ENCODE measurements at places on chromosomes 4 and X.

DNA sequence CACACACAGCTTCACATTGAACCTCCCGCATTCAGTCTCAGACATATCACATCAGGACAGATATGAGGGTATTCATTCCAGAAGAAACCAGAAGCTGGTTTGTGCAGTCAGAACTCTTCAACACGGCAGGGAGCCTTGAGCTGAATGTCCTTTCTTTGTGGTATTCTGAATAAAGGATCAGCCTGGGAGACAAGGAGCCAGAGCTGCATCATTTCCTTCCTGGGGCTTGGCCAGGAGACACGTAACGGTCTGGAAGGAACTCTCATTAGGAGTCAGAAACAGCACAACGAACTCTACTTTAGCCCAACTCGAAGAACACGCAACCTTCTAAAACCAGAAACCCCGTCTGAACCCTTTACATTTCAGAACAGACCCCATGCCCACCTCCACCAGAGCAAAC lies 46.4 kb downstream of the KDR start:
- DNase-seq: no peak

DNA sequence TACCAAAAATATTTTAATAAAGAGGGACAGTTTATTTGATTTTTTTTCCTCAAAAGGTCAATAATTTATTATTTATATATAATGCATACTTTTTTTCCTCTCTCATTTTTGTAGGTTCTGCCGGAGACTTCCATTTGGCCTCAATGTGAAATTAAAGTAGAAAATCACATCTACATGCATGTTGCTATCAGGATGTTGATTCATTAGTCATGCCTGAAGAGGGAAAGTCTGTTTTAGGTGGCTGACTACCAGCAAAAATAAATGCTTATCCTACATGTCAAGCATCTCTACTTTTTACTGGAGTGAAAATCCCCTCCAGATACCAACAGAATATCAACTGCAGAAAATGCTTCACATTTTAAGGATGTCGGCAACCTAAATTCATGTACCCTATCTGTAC lies 41.5 kb downstream of the KIAA0232 start:
- no peak for DNase-seq

DNA sequence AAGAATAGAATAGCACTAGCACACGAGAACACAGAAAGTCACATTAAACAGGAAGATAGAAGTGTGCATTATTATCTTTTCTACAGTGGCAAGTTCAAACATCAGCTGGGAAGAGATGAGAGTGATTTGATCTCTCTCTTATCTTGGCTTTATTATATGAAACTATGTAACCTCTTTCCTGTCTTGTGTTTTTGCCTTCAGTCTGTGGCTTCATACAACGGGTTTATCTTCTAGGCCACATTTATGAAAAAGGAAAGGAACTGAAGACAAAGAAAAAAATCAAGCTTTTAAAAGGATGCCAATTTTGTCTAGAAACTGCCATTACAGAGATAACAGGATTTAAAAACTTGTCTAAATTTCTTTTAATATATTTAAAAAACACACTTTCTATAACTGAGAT lies 983.6 kb downstream of the RPA4 start:
- DNase-seq: no peak

GRCh38 chr4:2931512-2932301 lies 31.5 kb downstream of the NOP14 start:
- DNase-seq: no peak

GRCh38 chr4:5238173-5238572 lies 186.9 kb downstream of the STK32B start:
- no peak for DNase-seq

DNA sequence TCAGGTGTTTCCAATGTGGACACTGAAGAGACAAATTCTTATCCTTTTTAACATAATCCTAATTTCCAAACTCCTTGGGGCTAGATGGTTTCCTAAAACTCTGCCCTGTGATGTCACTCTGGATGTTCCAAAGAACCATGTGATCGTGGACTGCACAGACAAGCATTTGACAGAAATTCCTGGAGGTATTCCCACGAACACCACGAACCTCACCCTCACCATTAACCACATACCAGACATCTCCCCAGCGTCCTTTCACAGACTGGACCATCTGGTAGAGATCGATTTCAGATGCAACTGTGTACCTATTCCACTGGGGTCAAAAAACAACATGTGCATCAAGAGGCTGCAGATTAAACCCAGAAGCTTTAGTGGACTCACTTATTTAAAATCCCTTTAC lies 18.6 kb downstream of the TLR7 start:
- DNase-seq: no peak

- no peak for DNase-seq
Measured at GRCh38 chr4:54368281-54369265, 139.5 kb downstream of the PDGFRA start.

DNA sequence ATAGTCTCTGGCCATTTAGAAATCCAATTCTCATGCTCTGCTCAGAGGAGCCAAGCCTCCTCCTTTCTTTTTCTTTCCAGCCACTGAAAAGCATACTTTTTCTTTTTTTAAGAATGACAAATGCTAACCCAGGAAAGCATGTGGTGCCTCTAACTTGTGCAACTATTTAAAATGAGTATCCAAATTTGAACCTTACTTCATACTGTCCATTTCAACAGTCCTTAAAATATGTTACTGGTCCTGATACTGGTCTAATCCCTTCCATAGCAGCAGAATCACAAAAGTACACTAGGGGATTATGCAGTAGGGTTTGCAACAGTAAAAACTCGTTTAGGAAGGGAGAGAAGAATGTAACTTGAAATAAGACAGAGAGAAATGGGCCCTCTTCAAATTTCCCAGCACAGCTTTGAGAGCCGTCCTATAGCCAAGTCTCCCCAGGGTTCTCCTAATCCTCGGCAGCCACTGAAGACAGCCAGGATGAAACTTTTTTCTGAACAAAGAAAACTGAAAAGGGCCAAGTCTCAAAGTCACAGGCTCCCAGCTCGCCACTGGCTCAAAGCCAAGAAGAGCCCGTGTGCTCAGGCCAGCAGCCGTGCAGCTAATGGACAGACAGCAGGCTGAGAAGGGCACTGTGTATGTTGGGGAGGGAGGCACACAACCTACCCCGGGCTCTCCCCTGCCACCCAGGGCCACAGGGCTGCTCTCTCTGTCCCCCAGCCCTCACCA lies 39.5 kb downstream of the GPC4 start:
- peak; percentile 16 for DNase-seq

DNA sequence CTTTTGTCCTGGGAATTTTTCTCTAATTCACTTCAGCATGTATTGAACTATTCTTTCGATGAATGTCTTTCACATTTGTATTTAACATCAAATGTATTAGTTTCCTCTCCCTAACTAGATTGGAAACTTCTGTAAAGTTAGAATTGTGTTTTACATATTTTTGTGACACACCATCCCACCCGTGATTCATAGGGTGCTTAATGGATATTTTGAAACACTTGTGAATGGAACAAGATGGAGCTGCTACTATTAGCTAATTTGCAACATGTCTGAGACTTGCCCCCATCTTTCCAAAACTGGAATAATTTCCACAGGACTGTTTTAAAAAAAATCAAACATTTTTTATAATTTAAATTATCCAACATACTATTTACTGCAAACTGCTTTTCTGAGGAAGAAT lies 30.2 kb upstream of the GNPDA2 start:
- no peak for DNase-seq

GRCh38 chr4:179291657-179292056 lies 1849.4 kb upstream of the AGA start:
- DNase-seq: no peak

DNA sequence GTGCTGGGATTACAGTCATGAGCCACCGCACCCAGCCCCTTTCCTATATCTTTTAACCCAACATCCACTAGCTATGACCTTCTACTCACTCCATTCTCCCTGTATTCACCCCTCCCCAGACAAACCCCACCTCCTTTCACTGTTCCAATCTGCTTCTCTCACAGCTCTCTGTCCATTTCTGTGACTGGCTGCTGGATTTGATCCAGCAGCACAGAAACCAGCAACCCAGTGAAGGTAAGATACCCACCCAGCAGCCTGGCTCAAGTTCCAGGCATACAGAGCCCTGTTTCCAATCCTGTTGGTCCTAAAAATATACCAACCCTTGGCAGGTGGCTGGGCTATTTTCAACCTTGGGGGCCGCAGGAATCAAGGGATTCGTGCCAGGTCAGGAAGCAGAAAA lies 56.9 kb upstream of the SMIM10 start:
- DNase-seq: no peak

DNA sequence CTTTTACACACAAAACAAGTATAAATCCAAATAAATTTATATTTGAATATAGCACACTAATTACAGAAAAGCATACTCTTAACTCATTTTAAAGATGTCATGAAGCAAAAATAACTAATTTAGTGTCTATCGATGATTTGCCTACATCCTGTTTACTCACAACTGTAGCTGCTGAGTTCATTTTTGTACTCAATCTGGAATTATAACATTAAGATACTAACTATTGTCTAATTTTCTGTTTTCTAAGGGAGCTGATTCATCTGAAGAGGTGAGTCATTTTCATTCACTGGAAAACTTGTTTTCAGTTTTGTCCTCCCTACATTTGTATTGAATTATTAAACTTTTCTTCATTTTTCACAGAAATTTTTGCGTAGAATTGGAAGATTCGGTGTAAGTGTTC lies 3.7 kb downstream of the STATH start:
- DNase-seq: no peak

- DNase-seq: no peak
Measured at GRCh38 chr4:39029752-39030694, 2.2 kb downstream of the TMEM156 start.

GRCh38 chrX:13854003-13854402 lies 37.1 kb upstream of the GPM6B start:
- no peak for DNase-seq

DNA sequence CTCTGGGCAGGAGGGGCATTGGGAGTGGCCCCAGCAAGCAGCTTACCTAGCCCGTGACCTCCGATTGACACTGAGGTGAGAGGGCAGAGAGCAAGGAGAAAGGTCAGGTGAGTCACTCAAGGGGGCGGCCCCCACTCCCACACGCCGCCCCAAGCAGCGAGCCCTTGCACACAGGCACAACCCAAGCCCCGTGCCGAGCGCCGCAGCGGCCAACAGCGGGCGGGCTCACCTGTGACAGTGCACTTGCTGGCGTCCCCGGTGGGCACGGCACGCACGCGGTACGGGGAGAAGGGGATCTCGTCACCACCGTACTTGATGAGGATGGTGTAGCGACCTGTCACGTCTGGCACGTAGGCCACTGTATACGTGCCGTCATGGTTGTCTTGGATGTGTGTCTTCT lies 17.2 kb downstream of the FLNA start:
- no peak for DNase-seq

- DNase-seq: no peak
Measured at GRCh38 chrX:64377753-64378152, 17.5 kb downstream of the MTMR8 start.

DNA sequence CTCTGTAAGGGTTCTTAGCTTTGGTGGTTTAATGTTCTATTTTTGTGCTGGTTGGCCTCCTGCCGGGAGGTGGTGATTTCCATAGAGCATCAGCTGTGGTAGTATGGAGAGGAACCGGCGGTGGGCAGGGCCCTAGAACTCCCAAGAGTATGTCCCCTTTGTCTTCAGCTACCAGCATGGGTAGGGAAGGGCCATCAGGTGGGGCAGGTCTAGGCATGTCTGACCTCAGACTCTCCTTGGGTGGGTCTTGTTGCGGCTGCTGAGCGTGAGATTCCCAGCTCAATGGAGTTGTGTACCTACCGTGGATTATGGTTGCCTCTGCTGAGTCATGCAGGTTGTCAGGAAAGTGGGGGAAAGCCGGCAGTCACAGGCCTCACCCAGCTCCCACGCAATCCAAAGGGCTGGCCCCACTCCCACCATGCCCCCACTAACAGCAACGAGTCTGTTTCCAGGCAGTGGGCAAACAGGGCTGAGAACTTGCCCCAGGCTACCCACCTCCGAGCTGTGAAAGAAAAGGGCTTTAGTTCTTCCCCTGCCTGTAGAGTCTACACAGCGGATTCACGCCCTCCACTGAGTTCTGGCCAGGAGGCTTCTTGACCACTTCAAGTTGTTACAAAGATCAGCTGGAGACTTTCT lies 235.9 kb downstream of the RPA4 start:
- no peak for DNase-seq

DNA sequence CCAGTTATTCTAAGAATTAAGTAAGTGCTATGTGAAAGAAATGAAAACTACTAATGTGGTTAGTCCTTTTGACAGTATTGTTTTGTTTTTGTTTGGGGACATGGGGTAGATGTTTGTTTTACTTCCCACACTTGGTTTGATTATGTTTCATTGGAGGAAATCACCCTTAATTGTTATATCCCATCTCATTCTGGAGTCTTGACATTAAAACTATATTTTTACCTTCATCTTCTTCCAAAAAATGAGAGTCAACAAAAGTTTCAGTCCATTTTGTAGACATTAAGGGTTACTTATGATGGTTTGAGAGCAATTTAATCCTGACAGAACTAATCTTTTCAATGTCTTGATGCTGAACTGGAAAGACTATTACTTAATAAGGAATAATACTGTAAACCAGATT lies 108.7 kb downstream of the GPC3 start:
- DNase-seq: no peak

- peak; percentile 86 for DNase-seq
Measured at GRCh38 chr4:76948443-76949275, 893 bp upstream of the SEPTIN11 start.

DNA sequence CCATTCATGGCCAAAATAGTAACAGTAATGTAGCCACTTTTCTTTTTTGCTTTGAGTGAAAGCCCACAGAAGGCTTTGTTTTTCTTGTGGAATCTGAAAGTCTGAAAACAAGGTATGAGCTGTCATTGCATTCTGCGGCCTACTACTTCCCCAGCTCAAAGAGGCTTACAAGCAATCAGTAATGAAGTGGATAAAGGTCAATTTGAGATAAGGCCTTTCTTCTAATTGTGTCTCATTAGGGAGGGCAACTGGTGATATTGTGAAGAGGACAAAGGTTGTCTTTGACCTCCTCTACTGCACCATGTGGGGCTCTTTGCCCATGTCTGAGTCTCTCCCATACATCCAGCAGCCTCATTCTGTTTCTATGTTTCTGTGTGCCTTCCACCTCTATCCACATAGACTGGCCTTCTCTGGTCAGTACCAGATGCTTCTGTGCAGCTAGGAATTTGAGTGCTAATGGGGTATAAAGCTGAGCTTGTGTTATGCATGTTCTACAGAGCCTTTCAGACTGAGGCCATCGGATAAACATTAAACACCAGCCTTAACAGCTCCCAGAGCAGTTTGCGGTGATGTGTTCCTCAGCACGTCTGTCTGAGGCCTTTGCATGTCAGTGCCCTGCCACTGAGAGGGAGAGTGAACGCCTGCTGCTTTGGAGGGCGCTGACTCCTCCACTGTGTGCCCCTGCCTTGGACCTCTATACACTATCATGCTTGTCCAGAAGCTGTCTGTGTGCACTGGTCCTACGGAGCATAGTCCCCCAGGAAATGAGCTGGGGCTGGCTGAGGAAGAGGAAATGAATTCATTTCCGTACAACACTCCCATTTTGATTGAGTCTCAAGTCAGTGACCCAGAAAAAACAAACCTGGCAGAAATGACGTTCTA lies 80.2 kb downstream of the SH2D1A start:
- peak; percentile 7 for DNase-seq

GRCh38 chr4:85774000-85774399 lies 299.1 kb downstream of the ARHGAP24 start:
- no peak for DNase-seq

GRCh38 chrX:147890756-147891155 lies 21.0 kb upstream of the FMR1 start:
- DNase-seq: no peak

- peak; percentile 84 for DNase-seq
Measured at GRCh38 chr4:83010522-83011318, at the start of gene LIN54. Gene LIN54 (minus strand): TSS chr4:83010823. CDS start chr4:82984844, 25,979 bp downstream.

Measured in hepatocyte (in vitro differentiated cells).